ENCODE measurements at places on chromosomes 6 and 20.

DNA sequence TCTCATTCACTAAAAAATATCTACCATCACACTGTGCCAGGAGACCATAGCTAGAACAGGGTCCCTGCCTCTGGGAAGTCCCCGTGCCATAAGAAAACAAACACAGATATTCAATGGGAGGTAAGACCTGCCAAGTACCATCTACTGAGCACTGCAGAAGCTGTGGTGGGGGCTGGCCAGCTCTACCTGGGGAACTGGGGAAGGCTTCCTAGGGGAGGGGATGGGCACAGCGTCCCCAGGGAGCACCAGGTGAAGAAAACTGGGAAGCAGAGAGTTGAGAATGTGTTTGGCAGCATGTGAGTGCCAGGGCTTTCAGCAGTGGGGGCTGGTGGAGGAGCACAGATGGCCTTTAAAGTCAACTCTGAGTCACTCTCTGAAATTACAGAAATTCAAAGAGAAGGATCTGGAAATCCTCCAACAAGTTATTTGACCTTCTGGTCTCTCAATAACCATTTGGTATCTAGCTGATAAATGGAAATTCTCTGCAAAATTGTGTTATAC lies 85.2 kb downstream of the SHLD1 start:
- no peak for DNase-seq

DNA sequence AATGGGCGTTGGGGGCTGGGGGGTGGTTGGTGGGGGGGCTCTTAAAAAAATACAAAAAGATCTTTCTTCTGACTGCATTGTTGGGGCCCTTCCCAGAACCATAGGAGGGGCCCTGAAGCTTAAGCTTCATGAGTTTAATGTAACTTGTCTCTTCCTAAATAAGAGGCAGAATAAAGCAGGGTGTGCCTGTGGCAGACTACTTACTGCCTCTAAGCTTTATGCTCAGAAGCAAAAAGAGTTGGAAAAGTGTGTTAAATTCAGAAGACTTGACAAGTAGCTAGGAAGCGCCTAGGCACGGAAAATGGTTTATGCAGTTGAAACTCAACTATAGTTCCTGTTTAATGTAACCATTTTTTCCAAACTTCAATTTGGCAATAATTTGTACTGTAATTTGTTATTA lies 44.5 kb downstream of the TIAM2 start:
- no peak for DNase-seq

- no peak for DNase-seq
These were observed 231.2 kb downstream of the ANKRD60 start for GRCh38 chr20:57996936-57997890.

DNA sequence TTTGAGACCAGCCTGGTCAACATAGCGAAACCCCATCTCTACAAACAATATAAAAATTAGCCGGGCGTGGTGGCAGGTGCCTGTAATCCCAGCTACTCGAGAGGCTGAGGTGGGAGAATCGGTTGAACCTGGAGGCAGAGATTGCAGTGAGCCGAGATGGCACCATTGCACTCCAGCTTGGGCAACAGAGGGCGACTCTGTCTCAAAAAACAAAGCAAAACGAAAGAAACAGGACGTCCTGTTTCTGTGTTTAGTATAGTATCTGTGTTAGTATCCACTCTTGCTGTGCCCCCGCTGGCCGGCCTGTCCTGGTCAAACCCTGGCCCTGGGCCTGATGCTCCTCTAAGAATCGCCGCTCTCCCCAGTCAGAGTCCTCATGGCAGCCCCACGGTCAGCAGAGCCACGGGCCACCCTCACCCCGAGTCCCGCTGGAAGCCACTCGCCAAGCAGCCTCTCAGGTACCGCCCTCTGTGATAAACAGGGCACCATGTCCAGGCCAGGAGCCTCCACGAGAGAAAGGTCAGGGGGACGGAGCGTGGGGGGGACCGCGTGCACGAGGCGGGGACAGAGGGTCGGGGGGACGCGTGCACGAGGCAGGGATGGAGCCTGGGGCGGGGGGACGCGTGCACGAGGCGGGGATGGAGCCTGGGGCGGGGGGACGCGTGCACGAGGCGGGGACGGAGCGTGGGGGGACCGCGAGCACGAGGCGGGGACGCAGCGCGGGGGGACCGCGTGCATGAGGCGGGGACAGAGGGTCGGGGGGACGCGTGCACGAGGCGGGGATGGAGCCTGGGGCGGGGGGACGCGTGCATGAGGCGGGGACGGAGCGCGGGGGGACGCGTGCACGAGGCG lies 384.5 kb downstream of the SMOC2 start:
- DNase-seq: no peak

DNA sequence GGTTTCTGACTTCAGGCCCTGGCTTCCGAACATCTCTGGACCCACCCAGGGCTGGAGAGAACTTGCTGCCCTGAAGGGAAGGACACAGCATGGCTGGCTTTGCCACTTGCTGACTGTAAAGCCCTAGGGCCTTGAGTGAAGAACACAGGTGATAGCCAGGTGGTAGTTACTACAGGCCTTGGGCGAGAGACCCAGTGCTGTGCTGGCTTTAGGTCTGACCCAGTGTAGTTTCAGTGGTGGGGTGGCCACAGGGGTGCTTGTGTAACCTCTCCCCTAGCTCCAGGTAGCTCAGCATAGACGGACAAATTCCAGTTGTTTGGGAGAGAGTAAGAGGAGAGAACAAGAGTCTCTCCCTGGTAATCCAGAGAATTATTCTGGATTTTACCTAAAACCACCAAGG lies 27.1 kb downstream of the NCOA6 start:
- no peak for DNase-seq

- no peak for DNase-seq
These were observed 53.2 kb downstream of the PDE7B start for GRCh38 chr6:135904666-135905065.

- DNase-seq: no peak
These were observed 156.0 kb downstream of the RFPL4B start for GRCh38 chr6:112503091-112503596.

DNA sequence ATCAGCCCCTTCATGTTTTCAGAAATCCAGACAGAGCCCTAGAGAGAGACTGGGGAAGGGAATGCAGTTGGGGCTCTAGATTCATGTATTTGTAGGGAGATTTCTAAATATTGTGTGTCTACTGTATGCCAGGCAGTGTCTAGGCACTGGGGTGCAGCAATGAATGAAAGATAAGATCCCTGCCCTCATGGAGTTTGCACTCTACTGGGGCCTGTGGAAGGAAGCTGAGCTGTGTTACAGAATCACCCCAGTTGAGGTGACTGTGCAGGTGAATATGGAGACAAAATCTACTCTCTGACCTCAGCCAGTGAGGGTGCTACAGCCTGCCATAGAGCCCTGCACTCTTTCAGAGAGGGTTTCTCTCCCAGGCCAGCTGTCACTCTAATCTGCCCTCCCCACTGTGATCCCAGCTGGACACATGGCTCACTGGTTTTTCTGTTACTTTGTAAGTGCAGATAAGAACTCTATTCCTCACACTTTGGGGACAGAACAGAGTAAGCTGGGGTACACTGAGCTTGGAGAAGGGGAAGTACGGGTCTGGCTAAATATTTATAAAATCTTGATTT lies 69.2 kb upstream of the E2F3 start:
- DNase-seq: no peak

GRCh38 chr6:13992417-13993055 lies 67.8 kb downstream of the RNF182 start:
- DNase-seq: no peak

DNA sequence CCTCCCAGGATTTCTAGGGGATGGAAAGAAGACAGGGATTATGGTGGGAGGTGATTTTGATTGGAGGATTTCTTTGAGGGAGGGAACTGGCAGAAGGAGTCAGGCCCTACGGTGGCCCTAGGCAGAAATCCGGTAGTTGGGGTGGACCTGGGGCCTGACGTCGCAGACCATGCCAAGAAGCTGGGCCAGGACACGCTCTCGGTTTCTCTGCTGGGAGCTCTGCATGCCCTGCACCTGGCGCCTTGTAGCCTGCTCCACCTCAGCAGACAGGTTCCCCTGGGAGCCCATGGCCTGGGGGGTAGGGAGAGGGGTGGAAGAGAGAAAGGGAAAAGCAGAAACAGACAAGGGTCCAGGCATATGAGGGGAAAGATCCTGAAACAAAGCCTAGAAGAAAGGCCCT lies 1.1 kb downstream of the ATP6V1G2 start:
- DNase-seq: no peak

- DNase-seq: no peak
These were observed 685.4 kb downstream of the TENT5A start for GRCh38 chr6:81067057-81067456.

- DNase-seq: no peak
These were observed 91.7 kb downstream of the CD24 start for GRCh38 chr6:106882601-106883518.

DNA sequence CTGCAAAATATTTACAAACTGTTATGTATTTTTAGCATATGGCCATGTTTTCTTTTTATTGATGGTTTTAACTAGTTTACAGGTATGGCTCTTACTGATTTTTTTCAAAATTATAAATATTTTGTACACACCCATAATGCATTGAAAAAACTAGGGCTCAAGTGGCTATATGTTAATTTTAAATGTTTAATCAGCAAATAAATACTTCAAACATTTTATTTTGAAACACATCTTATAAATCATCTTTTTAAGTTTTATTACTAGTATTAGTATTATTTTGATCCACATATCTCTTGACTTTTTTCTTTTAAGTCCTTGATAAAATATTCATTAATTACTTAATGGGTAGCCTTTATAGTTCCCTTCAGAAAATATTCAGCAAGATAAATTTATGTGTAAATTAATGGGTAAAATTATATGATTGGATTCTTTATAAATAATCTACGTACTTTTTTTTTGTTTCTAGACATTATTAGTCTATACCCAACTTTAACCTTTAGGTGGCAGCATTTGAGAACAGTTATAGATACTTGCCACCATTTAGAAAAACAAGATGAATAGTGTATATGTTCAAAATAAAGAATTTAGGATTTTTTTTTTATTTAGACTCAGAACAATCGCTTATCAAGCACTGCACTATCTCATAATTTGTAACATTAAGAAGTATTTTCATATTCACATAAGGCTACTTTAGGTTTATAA lies 241.9 kb downstream of the ADGRB3 start:
- DNase-seq: no peak

DNA sequence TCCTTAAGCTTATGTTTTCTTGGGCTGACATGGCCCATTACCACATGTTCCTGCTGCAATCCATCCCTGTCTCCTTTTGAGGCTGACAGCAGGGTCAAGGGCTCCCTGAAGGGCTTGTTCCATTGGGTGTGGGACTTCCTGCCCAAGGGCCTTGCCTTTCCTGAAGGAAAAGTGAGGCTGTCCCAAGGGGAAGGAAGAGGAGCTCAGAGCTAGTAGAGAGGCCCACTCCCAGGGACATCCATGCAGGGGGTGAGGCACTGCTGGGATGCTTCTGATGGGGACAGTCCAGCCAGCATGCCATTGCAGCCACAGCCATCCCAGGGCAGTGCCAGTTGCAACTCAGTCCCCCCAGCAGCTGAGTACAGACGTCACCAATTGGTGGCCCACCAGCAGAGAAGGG lies 138.4 kb upstream of the FOXA2 start:
- DNase-seq: no peak

GRCh38 chr6:113693851-113694250 lies 163.3 kb upstream of the MARCKS start:
- DNase-seq: no peak
